AG04449 (cell line): ENCODE measurements at places on chromosomes 12 and 14.

GRCh38 chr12:89089264-89089663 lies 263.0 kb downstream of the DUSP6 start:
- no peak for DNase-seq

DNA sequence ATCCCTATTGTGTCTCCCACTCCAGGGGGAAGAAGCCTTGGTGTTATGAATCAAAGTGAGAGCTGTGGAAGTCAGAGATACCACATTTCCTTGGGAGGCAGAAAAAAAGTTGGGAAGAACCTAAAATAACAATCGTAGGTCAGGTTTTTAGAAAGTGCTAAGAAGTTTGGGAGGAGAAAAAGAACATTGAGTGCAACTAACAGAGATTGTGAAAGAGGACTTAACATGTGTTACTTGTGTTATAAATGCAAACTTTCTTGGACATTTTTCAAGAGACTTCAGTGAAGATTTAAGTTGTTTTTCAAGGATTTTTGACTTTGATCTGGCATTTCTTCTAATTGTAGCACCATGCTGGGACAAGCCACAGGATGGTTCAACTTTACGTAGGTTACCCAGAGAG lies 7.8 kb upstream of the ERP27 start:
- no peak for DNase-seq

- no peak for DNase-seq
These were observed 232.8 kb downstream of the MSRB3 start for GRCh38 chr12:65511134-65511834.

DNA sequence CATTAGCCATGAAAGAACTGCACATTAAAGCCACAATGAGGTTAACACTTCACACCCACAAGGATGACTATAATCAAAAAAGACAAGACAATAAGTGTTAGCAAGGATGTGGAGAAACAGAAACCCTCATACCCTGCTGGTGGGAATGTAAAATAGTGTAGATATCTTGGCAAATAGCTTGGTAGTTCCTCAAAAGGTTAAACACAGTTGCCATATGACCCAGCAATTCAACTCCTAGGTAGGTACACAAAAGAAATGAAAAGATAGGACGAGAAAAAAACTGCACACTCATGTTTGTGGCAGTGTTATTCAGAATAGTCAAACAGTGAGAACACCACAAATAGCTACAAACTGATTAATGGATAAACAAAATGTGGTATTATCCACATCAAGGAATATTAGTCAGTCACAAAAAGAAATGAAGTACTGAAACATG lies 93.5 kb downstream of the ATXN2 start:
- no peak for DNase-seq

GRCh38 chr12:15555446-15555845 lies 233.1 kb downstream of the PTPRO start:
- DNase-seq = peak; percentile 21

DNA sequence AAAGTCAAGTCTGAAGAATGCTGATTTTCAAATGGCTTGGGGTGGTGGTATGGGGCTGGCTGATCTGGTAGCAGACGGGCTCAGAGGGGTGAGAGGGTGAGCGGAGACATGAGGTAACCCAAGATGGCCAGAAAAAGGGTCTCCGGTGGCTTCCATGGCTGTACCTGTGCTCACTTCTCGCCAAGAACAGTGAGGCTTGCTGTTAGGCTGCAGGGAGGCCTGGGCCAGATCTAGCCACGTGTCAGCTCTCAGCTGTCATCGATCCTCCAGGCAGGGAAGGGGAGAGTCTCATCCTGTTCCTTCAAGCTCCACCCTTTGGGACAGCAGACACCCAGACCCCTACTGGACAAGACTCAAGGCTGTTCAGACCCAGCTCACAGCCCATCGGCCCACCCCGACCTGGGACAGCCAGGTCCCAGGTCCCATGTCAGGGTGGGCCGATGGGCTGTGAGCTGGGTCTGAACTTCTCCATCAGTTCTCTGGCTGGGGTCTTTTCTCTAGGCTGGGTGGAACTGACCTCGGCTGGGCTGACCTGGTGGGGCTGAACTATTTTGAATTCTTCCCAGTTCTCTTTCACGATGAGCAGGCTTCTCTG lies 9.0 kb downstream of the LRTM2 start:
- no peak for DNase-seq
